ENCODE measurements at places on chromosomes 1 and 21.

DNA sequence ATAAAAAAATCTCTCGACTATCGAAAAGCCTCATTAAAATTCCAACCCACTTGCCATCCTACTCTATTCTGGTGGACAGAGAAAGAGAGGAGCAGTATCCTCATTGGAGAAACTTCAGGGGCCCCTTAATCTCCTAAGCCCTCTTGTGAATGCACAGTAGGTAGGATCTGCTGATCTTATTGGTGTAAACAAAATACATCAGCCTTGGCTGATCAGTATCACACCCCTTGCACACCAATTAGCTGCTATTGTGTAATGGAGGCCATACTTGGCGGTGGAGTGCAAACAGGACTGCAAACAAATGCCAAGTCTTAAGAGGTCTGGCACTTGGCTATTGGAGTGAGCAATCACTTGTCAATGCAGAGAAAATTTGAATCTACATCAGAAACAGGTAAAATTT is 15.7 kb downstream of the VCAM1 start:
- no peak for DNase-seq

GRCh38 chr1:21368515-21369289 is 71.2 kb upstream of the NBPF3 start:
- peak; percentile 77 for DNase-seq

- no peak for DNase-seq
These were observed 29.8 kb downstream of the PKP1 start for GRCh38 chr1:201313086-201313485.

DNA sequence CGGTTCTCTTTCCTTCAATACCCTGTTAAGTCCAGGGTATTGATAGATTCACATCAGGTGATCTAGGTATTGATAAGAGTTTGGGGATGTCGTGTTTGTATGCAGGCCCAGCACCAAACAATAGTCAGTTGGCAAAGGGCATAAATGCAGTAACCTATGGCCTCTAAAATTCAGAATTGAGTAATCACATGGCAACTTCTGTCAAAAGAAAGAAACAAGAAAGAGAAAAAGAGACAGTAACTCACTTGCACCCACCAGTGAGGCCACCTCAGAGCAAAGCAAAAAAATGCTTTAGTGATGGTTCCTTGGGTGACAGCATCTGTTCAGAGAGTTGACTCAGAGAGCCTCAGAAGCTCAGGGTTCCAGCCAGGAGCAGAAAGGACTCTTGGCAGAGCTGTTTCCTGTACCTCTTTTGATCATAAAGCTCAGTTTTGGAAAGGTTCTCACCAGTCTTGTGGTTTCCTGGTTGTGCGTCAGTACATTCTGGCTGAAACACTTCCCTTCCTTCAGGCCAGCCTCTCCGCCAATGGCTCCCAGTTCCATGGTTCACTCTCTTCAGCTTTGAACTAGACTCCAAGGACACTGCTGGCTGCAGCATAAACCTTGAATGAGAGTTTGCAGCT is 70.1 kb upstream of the GORAB start:
- DNase-seq: no peak

DNA sequence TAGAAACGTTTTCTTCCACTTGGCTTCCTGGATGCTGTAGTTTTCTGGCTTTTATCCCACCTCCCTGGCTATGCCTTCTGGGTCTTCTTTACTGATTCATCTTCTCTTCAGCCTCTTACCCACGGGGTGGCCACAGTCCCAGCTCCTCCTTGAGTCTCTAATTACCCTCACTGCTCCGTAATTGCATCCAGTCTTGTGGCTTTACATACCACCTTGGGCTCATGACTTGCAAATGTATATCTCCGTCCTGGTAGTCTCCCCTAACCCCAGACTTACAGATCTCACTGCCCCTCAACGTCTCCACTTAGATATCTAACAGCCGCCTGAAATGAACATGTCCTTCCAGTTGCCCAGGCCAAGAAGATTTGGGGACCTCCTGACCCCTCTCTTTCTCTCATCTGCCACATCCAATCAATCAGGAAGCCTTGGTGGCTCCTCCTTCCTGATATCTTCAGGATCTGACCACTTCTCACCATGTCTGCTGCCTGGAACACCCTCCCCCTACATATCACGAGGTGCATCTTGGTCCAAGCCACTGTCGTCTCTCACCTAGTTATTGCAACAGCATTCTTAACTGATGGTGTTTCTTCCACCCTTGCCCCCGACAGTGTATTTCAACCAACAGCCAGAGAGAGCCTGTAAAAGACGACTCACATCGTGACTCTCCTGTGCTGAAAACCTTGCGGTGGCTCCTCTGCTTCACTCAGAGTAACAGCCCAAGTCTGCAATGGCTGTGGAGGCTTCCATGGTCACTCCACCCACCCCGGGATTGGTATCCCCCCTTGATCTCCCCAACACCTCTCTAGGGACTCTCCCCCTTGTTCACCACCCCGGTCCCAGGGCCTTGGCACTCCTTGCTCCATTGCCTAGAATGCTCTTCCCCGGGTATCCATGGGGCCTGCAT is 219.0 kb upstream of the POU3F1 start:
- DNase-seq: no peak

DNA sequence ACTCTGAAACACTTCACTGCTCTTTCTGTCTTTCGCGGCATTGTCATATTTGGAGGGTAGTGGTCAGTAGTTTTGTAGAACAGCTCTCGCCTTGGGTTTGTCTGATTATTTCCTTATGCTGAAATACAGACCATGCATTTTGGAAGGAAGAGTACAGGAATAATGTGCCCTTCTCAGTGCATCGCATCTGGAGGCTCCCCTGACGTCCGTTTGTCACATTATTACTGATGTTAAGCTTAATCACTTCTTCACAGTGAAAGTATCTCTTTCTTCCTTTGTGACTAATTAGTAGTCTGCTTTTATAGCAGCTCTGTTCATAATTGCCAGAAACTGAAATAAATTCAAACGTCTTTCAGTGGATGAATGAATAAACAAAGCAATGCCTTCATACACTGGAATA is 85.7 kb upstream of the CXADR start:
- DNase-seq: no peak

DNA sequence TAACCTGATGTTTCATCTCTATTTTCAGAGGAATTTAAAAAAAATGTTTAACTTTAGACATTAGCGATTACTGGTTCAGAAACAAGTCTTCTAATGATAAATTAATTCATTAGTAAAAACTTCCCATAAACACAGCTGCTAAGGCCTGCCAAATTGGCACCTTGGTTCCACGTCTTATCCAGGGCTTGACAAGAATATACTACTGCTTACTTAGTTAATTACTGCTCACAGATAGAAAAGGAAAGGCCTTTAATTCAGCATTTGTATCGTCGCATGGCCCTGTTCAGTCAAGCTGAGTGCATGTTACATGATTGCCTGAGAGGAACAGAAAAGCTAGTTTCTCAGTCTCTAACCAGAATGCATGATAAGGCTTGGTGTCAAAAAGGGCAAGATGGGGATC is 84.6 kb downstream of the ADGRL2 start:
- DNase-seq: no peak

DNA sequence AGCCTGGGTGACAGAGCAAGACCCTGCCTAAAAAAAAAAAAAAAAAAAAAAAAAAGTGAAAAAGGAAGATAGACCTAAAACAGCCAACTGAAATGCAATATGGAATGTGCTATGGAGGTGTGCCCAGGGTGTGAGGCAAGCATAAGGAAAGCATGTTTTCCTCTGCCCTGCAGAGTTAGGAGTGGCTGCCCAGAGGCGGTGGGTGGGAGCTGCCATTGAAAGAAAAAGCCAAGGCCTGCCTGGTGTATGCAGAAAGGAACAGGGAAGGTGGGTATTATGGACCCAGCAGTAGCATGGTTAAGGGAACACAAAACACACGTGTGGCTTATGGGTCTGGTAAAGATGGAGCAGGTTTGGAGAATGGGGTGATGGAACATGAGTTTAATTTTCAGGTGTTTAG is 8.9 kb downstream of the CD244 start:
- DNase-seq: no peak

- no peak for DNase-seq
These were observed 116.1 kb downstream of the ATP5PO start for GRCh38 chr21:33799378-33800090.

GRCh38 chr1:214843281-214843680 is 239.3 kb upstream of the KCNK2 start:
- DNase-seq: no peak

DNA sequence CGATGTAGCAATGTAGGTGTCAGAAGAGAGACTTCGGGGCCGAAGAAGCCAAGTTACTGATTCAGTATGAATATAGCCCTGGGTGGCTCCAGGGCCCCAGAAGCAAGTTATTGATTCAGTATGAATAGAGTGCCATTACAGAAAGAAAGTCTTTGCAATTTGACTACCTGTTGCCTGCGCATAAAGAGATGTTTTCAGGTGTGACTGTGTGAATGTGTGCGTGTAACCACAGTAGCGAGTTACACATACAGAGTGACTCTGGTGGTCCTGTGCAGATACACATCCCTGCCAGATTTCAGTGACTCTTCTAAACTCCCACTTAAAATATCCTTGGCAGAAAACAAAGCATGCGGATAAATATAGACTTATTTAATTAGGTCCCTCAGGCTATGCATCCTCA is 142.7 kb upstream of the CD34 start:
- DNase-seq: no peak

DNA sequence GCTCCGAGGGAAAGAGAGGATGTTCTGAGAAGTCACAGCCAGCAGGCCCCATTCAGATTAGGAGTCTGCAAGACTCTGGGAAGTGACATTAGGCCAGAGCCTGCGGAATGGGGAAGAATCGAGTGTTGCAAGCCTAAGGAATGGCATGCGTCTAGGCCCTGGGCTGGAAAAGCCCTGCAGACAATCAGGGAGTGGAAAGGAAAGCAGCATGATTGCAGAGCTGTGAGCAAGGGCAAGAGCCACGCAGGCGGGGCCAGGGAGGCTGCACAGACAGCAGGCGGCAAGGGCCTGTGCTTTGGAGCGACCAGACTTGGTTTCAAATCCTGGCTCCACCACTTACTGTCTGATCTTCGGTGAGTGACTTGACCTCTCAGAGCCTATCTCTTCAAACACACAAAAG is 118.2 kb downstream of the RRAGC start:
- no peak for DNase-seq

- DNase-seq: no peak
These were observed 282 bp upstream of the ECE1 start for GRCh38 chr1:21290546-21290944.

DNA sequence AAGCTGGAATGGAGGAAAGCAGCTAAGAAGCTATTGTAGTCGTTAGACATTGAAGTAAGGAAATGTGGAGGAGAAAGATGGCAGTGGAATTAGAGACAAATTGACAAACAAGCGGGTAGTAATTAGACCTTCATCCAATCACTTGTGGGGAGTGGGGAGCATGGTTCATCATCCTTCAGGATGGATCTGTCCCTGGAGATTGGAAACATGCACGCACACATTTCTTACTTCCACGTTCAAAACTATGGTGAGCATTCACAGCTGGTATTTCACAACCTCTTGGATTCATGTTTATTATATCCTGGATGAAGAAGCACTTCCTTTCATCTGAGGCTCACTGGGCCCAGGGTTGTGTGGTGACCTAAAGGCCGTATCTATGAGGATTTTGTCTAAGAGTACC is 188.1 kb downstream of the ST6GALNAC3 start:
- DNase-seq: no peak
